Midbrain (tissue), 1 donor: ENCODE measurements at places on chromosomes 16 and 17.

GRCh38 chr16:72856797-72857196 lies 191.1 kb downstream of the ZFHX3 start:
- no peak for DNase-seq

GRCh38 chr16:87877942-87878507 lies 8.7 kb upstream of the SLC7A5 start:
- no peak for DNase-seq

DNA sequence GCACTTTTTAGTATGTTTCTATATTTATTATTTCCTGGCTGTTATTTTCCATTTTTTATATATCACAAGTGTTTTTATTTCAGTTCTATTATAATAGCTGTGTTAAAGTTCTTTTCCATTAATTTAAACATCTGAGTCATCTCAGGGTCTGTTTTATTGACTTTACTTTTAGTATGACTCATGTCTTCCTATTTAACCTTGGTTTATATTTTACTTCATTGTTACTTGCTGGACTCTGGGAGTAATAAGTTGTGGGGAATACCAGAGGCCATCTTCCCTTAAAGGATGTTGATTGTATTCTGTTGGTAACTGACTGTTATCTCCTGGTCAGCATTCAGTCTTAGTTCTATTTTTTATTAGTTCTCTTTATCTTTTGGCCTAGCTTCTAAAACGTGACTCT lies 1508.2 kb downstream of the CDH11 start:
- no peak for DNase-seq

- DNase-seq = no peak
These were observed 2.3 kb downstream of the STAT5A start for GRCh38 chr17:42290577-42290976.

DNA sequence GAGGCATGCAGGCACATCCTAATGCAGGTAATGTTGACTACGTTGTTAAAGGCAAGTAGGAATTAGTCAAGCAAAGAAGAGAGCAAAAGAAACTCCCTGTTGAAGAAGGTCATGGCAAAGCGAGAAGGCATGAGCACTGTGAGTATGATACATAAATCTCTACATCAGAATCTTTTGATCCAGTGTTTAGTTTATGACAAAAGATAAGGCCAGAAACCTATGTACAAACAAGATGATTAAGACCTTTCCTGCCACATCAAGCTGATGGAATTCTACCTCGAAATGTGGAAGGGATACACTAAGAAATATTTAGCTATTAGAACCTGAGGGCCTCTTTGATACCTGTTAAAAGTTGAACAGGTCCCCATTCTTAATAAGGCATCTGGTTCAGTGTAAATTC lies 20.2 kb downstream of the SYCE1L start:
- no peak for DNase-seq

GRCh38 chr17:9218911-9219310 lies 197.6 kb downstream of the NTN1 start:
- DNase-seq = no peak

DNA sequence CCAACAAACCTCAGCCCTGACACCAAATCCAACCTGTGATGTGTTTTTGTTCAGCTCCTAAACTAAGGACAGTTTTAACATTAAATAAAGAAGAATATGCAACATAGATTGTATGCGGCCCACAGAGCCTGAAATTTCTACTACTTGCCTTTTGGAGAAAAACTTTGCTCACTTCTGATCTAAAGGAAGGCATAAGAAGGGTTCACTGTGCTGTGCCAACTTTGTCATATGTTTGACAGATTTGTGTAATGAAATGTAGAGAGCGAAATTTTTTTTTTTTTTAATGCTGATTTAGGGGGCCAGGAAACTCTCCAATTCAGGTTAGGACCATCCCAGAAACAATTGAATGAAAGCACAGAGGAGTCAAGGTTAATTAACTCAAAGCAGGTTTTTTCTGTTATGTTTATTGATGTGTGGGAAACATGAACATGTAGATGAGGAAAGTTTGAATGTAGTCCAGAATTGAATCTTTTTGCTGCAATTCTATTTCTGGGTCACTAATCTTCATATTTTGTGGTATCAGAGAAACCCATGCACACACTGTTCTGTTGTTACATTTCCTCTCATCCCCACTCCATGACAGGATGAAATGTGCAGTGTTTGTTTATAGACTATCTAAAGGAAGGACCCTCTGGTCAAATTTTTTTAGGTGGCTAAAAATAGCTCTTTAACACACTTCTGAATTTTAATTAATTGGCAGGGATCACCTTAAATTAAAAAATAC lies 71.5 kb downstream of the TAOK1 start:
- no peak for DNase-seq

GRCh38 chr16:11133344-11133943 lies 122.6 kb downstream of the SOCS1 start:
- DNase-seq = peak; percentile 5

DNA sequence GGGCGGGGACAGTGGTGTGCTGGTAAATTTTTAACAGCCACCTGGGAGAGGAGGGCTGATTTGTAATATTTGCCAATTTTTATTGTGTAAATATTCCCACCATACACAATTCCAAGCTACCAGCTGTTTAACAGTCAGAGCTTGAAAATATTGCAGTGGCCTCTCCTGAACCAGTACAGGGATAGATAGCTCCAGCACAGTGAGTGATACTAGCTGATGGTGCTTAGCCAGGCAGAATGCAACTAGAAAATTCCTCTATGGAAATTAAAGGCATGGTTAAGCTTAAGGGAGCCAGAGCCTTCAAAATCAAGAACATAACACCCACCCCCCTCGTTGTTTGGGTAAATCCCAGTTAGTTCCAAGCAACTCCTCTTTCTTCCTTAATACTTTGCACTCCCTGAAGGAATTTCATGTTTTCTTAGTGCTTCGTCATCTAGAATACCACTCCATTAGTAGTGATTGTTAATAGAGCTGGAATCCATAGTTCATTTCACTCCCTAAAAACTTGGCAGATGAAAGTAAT lies 96.6 kb downstream of the CYB561 start:
- no peak for DNase-seq

- no peak for DNase-seq
These were observed 57.1 kb upstream of the AXIN2 start for GRCh38 chr17:65618516-65618915.

DNA sequence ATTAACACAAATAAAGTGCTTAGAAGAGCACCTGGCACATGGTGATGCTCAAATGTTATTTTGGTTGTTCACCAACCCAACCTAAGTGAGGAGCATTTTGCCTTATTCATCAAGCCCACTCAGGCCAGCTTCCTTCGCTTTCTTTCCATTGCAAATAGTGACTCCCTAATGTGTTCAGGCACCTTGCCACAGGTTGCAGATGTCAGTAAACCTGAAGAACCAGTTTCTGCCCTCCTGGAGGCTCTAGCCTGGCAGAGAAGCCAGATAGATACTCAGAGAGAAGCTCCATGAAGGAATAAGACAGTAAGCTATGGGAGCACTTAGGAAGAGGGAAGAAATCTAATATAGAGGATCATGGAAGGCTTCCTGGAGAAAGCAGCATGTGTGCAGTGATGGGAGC lies 23.9 kb downstream of the GPR139 start:
- no peak for DNase-seq

DNA sequence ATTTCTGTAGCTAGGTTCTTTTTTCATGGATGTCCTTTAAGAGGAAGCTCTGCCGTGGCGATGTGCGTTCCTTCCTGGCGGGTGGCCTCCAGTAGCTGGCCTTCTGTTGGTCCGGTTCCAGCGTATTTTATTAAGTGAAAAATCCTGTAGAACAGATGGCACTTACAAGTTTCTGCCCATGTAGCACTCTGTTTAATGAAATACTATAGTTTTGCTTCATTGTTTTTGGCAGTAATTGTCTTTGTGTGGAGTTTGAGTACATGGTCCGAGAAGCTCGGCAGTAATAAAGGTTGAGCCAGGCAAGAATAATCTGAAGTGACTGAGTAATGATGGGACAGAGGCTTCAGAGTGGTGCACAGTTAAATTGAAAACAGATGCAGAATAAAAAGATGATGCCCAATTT lies 20.4 kb downstream of the USP10 start:
- DNase-seq = no peak

DNA sequence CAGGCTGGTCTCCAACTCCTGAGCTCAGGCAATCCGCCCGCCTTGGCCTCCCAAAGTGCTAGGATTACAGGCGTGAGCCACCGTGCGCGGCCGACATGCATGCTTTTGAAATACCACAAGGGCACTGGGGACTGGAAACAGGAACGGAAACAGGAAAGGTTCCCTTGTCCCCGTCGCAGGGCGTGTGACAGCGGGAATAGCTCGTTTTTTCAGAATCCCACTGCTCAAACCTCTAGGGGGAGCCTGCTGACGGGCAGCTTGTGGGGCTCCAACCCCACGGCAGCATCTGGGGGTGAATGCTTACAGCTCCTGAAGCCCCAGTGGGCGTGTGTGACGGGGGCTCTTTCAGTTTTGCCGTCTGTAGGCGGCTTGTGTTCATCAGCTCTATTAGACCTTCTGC lies 18.8 kb upstream of the ASGR2 start:
- no peak for DNase-seq

- DNase-seq = peak; percentile 26
These were observed 53.6 kb upstream of the CDC42EP4 start for GRCh38 chr17:73365301-73365874.

DNA sequence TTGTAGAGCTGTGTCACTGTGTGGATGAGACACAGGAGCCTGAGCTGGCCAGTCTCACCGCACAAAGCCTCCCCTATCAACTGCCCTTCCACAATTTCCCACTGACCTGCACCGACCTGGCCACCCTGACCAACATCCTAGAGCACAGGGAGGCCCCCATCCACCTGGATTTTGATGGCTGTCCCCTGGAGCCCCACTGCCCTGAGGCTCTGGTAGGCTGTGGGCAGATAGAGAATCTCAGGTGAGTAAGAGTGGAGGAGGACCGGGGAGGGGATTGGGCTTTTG lies 37.4 kb downstream of the NLRC5 start:
- no peak for DNase-seq

- DNase-seq = no peak
These were observed 7.1 kb upstream of the GJC1 start for GRCh38 chr17:44837196-44837595.

- DNase-seq = no peak
These were observed 308.3 kb downstream of the FOXL1 start for GRCh38 chr16:86886651-86887050.
